ENCODE measurements at places on chromosomes 5 and 9.

DNA sequence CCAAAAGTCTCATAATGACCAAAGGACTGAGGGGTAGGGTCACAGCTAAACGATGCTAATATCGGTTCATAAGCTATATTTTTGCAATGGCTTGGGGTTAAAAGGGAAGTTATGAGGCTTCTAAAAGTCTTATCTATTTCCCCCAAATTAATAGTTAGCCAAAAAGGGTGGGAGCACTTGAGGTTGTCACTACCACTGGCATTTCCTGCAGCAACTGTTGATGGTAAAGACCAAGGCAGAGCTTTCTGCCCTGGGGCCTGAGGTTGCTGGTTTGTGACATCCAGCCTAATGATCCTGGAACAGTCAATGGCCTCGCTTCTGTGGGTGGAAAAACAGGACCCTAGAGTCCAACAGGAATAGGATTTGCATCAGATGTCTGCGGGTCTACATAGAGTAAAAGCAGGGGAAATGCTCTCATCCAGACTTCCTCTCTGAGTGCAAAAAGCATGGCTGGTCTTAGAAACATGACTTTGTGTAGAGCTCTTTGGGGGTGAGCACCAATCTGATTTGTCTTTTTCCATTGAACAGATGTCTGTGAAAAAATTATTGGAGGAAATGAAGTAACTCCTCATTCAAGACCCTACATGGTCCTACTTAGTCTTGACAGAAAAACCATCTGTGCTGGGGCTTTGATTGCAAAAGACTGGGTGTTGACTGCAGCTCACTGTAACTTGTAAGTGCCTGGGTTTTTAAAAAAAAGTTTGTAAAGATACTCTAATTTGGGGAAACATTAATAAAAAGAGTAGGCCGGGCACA, 2.7 kb downstream of the GZMA start:
- no peak for DNase-seq

GRCh38 chr5:38468202-38468673, 88.2 kb downstream of the LIFR start:
- DNase-seq, result no peak

- no peak for DNase-seq
These were observed 90.4 kb upstream of the IL6ST start for GRCh38 chr5:56085193-56085592.

GRCh38 chr5:21051945-21052344, 1063.9 kb upstream of the CDH18 start:
- DNase-seq, result no peak

DNA sequence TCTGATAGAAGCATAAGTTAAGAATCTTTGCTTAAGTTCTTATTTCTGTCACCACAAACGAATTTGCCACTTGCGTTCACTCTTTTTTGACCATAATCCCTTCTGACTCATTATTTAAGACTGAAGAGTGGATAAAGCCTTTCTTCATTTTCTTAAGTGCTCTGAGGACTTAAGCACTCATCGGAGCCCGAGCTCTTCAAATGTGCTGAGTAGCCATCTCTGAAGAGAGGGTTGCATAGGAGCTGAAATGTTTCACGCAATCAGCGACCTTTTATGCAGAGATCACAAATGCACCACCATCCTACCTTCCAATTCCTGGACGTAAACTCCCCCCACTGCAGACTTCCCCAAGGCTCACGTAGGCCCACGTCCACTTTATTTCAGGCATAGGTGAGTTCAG, 699.2 kb downstream of the IRX1 start:
- no peak for DNase-seq

- no peak for DNase-seq
These were observed 195.7 kb downstream of the CRB2 start for GRCh38 chr9:123551734-123552133.

DNA sequence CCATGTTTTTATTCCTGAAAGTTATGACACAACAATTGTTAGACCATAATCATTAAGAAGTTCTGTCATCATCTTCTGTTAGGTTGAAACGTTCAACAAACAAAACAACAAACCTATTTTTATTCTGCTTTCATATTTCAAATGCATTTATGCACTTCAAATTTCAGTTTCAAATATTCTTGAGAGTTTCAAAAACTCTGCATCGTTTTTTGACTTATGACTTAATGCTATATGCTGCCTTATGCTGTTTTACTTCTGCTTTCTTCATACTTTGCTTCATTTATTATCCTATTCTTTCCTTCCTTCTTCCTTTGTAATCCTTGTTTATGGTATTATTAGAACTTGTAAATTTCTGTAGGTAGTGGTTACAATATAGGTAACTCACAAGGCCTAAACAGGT, 95.0 kb downstream of the PCSK1 start:
- DNase-seq, result no peak

DNA sequence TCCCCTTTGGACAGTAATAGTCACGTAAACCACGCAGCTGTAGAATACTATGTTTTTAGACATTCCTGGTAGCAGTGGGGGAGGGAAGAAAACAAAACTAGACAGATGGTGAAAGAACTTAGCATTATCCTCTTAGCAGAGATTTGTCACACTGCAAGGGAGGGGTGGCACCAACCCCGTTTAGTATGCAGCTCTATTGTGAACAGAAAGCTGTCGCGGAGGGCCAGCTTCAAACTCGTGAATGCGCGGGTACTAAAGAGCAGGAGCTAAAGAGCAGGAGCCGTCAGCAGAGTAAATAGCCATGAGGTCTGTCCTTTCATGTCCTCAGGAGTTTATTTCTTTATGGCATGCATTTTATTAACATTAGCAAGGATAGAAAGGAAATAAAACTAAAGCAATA, 141.9 kb upstream of the SLC12A2 start:
- no peak for DNase-seq

DNA sequence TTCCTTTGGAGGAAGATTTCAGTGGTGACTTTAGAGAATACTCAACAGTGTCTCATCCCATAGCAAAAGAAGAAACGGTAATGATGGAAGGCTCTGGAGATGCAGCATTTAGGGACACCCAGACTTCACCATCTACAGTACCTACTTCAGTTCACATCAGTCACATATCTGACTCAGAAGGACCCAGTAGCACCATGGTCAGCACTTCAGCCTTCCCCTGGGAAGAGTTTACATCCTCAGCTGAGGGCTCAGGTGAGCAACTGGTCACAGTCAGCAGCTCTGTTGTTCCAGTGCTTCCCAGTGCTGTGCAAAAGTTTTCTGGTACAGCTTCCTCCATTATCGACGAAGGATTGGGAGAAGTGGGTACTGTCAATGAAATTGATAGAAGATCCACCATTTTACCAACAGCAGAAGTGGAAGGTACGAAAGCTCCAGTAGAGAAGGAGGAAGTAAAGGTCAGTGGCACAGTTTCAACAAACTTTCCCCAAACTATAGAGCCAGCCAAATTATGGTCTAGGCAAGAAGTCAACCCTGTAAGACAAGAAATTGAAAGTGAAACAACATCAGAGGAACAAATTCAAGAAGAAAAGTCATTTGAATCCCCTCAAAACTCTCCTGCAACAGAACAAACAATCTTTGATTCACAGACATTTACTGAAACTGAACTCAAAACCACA, 67.4 kb downstream of the VCAN start:
- no peak for DNase-seq

DNA sequence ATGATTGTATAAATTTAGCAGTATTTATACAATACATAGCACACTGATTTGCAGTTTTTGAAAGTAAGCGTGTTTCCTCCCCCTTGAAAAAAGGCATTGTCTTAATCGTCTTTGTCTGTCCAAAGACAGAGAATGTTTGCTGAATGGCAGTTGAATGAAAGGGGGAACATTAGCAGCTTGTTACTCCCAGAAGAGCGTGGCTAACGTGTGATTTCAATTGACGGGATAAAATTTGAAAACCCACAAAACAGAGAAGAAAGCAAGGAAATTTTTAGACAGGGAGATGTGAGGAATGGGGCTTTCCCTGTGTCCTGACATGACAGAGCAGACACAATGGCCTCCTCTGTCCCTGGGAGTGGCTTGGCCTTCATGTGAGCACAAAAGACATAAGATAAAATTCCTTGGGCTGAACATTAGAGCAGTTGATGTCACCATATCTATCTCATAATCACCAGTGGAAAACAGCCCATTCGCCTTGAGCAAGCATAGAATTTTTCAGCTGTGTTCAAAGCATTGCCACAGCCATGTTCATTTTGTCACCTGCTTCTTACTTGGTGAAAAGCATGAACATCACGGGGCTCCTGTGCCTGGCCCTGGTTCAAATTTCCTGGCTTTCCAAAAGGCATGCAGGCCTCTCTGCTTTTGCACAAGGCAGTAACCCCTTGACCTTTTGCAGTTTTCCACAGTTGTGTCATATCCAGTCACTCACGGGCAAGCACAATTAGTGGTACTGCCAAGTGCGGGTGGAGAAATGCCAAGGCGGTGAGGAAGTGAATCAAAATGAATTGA, 126.9 kb downstream of the TLE1 start:
- peak; percentile 98 for DNase-seq

GRCh38 chr9:89983411-89983810, 378.6 kb downstream of the GADD45G start:
- DNase-seq, result no peak

DNA sequence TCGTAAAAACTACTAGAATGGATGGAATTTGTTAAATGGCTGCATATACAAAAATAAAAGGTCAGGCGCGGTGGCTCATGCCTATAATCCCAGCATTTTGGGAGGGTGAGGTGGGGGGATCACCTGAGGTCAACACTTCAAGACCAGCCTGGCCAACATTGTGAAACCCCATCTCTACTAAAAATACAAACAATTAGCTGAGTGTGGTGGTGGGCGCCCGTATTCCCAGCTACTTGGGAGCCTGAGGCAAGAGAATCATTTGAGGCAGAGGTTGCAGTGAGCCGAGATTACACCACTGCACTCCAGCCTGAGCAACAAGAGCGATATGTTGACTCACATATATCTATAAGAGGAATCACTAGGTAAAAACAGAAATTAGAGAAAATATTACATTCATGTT, 9.3 kb upstream of the GPR150 start:
- no peak for DNase-seq

DNA sequence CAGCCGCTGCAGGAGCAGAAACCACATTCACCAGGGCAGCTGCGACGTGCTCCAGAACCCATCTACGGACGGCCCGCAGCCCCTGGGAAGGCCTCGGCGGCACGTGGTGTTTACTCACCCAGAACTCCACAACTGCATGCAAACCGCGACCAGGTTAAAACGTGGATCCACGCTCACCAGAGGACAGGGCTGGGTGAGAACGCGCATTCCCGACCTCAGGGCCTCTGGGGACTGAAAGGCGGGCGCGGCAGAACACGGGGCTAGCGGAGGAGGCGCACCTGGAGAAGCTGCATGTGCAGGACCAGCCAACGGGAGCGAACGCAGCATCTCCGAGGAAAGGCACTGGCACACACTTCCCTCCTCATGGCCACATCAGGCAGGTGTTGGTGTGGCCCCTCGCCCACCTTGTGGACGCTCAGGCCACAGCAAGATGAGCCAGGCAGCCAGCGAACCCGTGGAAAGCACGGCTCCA, 24.0 kb upstream of the CAMSAP1 start:
- DNase-seq, result no peak

- DNase-seq, result no peak
These were observed 233.5 kb downstream of the RFX3 start for GRCh38 chr9:3292311-3292710.

DNA sequence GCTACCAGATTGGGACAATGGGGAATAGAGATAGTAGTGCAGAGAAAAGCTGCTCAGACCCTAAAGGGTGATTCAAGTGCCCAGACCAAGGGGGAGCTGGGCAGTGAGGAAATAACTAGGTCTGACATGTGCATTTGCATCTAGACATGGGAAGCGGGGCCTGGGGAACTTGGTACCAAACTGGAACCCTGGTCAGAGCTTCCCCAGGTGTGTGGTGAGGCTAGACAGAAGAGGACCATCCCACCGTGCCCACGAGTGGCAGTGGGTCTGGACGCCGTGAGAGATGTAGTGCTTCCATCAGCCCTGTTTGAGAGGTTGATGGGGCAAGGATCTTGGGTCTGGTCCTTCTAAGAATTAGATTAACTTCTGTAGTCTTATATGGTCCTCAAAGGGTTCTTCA, 7.6 kb downstream of the TMEM8B start:
- DNase-seq, result no peak

- no peak for DNase-seq
These were observed 56.5 kb upstream of the SPDL1 start for GRCh38 chr5:169527066-169527465.

DNA sequence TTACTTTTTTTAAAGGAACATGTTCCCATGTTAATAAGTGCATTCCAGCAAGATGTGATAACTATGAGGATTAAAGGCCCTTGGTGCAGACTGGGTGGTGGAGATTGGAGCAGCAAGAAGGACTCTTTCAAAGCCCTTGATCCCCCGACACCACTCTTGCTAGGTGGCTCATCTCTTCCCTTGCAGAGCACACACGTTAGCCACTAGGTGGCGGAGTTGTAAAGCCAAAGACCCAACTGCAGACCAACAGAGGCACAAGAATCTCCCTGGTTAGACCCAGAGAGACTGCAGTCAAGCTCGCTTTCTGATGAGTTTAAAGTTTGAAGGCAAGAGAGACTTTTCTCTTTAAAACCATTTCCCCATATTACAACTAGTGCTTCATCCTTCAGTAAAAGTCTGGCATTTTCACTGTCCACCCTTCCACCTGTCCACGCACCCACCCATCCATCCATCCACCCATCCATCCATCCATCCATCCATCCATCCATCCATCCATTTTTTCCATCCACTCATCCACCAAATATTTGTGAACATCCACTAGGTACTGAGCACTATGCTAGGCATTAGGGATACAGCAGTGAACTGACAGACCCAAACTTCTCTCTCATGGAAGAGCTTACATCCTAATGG, 226.9 kb downstream of the MSX2 start:
- peak; percentile 67 for DNase-seq

GRCh38 chr5:16792598-16793275, 143.4 kb downstream of the MYO10 start:
- DNase-seq, result no peak

GRCh38 chr5:149824846-149825245, 94.7 kb downstream of the PPARGC1B start:
- DNase-seq, result no peak

- no peak for DNase-seq
These were observed 13.1 kb downstream of the PMPCA start for GRCh38 chr9:136423432-136424146.

DNA sequence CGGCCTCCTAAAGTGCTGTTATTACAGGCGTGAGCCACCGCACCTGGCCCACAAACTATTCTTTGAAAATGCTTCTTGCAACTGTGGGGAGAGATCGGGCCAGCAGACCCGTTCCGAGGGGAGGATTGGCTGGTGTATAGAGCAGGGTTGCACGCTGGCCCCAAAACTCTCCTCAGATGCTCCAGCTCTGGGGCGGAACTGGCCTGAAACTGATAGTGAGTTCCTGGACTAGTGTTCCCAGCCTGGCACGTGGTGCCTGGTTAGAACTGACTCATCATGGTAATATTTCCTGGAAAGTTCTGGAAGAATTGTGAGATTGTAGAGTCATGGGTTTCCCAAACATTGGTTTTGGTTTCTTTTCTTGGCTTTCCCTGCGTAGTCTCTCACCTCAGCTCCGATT, 120.5 kb downstream of the FBXL7 start:
- no peak for DNase-seq

DNA sequence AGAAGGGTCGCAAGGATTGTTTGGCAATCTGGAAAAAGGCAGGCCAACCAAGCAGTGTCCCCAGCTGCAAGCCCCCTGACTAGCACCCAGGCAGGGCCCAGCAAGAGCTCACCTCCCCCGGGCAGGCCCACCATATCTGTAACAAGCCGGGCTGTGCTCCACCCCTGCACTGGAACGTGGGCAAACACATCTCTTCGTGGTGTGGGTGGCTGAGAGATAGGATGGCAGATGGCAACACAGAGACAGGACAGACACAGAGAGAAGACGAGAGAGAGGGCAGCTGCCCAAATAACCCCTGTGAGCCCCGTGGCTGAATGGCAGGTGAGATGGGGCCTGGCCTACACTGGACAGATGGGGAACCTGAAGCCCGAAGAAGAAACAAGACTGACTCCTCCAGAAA, 9.4 kb downstream of the BBLN start:
- DNase-seq, result no peak

- no peak for DNase-seq
These were observed 203.1 kb upstream of the ARRDC3 start for GRCh38 chr5:91586232-91586631.
